Posterior cingulate gyrus (tissue), 11 donors: ENCODE measurements at places on chromosomes 1 and 21.

GRCh38 chr1:182575540-182576149 is 13.4 kb downstream of the RNASEL start:
- DNase-seq, result no peak

DNA sequence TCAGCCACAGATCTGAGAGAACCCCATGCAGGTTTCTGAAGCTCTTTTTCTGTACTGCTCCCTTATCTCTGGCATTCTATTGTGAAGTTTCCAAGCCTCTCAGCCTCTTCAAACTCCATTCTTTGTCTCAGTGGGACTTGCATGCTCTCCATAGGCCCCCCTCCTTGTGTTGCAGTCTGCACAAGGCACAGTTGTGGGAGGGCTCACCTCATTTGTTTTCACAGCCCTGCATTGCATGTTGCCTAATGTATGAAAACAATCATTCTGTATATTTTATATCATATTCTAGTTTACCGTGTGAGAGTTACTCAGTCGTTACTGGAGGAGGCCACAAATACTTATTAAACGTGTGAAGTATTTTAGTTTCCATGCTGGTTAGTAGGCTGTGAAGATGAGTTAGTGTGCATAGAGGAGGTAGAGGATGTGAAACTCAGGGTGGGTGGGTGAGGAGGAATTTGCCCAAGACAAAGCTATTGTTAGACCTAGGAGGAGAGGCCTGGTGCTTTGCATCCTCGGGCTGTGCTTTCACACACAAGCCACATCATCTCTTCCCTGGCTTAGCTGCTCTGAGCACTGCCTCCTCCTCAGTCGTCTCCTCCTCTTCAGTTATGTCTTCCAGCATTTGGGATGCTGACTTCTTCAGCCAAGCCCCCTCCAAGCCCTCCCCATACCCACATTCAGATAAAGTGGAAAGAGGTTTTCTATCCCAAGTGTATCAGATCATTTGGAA is 7.8 kb upstream of the CHI3L2 start:
- no peak for DNase-seq

- DNase-seq, result no peak
Observed at GRCh38 chr1:234781241-234782065, 171.5 kb upstream of the IRF2BP2 start.

- no peak for DNase-seq
Observed at GRCh38 chr1:19057182-19057779, 100.8 kb upstream of the IFFO2 start.

DNA sequence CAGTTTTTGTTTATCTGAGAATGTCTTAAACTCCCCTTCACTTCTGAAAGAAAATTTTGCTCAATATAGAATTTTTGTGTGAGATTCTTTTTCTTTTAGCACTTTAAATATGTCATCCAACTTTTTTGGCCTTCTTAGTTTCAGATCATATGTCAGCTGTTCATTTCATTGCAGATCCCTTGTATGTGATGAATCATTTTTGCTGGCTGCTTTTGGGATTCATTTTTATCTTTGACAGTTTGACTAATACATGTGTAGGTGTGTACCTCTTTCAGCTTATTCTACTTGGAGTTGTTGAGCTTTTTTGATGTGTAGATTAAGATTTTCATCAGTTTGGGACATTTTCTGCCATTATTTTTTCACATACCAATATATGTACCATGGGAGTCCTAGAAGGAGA is 156.8 kb downstream of the FASLG start:
- no peak for DNase-seq

DNA sequence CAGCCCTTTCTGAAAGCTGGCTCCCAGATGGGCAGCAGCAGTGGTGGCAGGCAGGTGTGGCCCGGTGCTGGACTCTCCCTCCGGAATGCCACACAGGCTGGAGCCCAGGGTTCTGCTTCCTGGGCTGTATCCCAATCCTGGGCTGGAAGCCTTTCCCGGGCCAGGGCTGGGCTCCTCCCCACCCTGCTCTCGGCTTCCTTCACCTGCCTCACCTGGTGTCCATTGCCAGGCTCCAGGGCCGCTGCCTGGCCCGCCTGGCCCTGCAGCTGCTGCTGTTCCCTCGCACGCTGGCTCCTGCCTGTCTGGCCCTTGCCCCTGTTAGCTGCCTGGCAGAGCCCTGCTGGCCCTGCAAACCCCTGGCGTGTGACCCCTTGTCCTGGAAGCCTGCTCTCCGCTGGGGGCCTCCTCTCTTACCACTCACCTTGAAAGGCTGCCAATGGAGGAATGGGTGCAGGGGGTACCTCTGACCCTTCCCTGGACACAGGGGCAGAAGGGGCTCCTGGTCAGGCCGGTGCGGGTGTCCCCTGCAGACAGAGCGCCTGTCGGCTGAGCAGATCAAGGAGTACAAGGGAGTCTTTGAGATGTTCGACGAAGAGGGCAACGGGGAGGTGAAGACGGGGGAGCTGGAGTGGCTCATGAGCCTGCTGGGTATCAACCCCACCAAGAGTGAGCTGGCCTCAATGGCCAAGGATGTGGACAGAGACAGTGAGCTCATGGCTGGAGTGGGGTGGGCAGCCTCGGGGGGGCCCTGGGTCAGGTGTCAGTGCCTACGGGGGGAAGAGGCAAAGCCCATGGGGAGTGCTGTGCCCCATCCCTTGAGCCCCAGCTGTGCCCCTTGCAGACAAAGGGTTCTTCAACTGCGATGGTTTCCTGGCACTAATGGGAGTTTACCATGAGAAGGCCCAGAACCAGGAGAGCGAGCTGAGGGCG is 1.1 kb downstream of the CALML6 start:
- no peak for DNase-seq
